ENCODE measurements at places on chromosomes 2 and 18.

- no peak for DNase-seq
These were observed 1.8 kb downstream of the DCC start for GRCh38 chr18:52341608-52342381.

- DNase-seq: no peak
These were observed 167.8 kb downstream of the PMAIP1 start for GRCh38 chr18:60067426-60068210.

DNA sequence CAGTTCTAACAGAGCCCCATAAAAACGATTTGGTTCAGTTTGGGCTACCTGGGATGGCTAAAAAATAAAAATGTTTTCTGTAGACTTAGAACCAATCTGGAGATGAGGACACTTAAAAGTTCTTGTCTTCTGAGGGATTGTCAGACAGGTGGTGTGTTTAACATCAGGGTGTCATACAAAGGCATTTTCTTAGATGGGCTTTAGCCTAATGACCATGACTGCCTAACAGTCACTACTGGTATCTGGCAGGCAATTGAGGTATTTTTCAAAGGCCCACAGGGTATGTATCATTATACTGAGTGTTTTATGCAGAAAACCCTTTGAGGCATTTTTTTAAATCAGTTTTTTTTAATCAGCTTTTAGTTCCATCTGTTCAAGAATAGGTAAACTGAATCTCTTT is 341.4 kb downstream of the PARD3B start:
- no peak for DNase-seq

GRCh38 chr18:77103187-77103850 is 29.3 kb downstream of the MBP start:
- no peak for DNase-seq

DNA sequence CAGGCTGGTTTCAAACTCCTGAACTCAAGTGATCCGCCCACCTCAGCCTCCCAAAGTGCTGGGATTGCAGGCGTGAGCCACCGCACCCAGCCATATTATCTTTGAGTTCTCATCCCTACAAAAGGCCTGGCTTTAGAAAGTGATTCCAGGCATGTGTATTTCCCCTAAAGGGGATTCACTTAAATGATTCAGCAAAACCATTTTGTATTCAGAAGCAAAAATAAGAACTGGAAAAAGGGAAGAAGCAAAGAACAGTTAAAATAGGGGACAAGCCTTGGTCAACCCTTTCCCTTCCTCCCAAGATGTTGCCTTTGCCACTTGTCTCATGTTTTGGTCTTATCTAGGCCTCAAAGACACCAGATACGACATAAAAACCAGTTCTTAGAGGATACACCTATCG is 10.5 kb downstream of the TM4SF20 start:
- DNase-seq: no peak

- peak; percentile 73 for DNase-seq
These were observed 40.4 kb downstream of the CYRIA start for GRCh38 chr2:16625201-16625729.

DNA sequence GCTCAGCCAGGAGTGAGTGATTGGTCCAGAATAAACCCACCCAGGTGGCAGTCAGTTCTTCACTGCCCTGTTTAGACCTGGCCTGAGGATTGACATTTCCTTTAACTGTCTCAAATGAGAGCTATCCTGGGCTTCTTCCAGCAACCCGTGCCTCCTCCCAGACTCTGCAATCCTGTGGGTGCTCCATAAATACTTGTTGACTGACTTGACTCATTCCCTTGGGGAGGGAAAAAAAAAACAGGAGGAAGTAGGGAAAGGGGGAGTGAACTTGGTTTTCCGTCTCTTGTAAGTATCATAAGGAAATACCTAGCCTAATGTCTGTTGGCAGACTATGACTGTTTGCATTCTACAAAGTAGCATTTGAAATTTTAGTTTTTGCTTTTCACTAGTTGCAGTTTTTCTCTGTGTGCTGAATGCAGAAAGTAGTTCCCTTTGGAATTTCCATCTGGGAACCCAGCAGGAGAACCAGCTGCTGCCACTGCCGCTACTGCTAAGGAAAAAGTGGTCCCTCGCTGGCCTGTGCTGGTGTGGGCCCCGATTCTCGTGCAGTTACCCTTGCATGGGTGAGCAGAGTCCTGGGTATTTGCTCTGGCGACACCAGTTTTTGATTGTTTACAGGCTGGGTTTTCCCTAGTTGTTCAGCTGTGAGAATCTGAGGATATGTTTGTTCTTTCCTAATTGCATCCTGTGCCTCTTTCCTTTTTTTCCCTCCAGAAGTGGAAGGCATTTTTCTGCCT is 78.8 kb downstream of the TGOLN2 start:
- peak; percentile 80 for DNase-seq

All from tibial artery (tissue), 4 donors.